ENCODE measurements at places on chromosomes 1 and 21.

- DNase-seq: peak; percentile 47
Observed at GRCh38 chr21:45974073-45975019, 7.2 kb upstream of the COL6A1 start.

GRCh38 chr1:12496154-12496961 is 121.7 kb downstream of the DHRS3 start:
- peak; percentile 40 for DNase-seq

GRCh38 chr21:24025101-24025500 is 1582.2 kb downstream of the MRPL39 start:
- no peak for DNase-seq

- DNase-seq: peak; percentile 96
Observed at GRCh38 chr1:38815903-38816627, 43.5 kb downstream of the RRAGC start.

DNA sequence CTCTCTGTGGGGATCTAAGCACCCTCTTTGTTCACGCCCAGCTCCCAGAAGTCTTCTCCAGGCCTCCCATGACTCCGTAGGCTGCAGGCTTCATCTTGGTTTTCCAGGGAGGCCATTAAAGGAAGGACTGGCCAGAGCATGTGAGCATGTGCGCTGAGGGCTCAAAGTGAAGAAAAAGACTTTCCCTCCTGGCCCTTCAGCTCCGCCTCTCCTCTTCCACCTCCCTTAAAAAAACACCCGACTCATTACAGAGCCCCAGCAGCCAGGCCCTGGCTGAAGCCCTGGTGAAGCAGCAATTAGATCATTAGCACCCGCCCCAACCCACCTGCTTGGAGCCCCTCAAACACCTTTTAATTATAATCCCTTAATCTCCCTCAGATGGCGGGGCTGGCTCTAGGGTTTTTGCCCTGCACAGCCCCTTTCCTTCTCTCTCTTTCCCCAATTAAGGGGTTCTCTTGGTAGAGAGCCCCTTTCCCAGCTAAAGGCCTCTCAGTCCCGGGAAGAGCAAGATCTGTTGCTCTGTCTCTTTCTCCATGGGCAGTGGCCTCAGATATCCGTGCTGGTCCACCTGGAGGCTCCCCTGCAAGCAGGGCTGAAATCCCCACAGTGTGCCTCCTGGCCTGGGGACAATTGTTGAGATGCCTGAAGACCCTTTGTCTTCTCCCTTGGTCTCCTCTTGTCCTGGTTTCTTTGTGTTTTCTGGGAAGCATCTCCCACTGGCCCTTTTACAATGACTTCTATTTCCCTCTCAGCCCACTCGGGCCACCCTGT is 30.5 kb downstream of the RHBG start:
- peak; percentile 21 for DNase-seq

DNA sequence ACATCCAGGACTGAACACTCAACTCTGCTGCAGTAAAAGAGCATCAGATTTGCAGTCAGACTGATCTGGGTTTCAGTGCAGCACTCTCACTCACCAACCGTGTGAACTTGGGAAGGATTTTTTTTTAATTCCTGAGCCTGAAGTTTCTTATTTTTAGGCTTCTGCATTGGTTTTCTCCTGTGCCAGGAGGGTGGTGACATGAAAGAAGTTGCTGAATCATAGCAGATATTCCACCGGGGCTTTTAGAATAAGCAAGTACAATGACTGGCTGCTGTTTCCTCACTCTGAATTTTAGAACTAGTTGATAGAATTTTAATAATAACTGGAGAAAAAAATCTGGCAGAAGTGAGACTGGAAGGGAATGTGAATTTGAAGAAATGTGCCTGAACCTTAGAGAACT is 11.6 kb downstream of the ADAM30 start:
- peak; percentile 47 for DNase-seq

DNA sequence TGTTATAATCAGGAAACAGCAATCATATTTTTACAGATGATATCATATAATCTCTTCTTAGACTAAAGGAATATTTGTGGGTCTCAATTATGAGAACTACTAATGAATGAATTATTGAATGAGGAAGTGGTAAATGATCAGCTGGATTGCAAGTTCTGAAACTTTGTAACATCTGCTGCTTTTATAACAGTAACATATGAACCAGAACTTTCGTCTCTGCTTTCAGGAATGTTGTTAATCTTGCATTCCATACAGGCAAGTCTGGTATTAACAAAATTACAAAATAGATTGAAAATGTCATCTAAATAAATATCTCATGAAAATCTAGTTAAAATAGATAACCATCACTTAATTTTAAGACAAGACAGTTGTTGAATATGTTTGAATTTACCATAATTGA is 110.5 kb upstream of the COL11A1 start:
- DNase-seq: peak; percentile 1

GRCh38 chr1:158053276-158053675 is 59.8 kb downstream of the KIRREL1 start:
- DNase-seq: no peak

DNA sequence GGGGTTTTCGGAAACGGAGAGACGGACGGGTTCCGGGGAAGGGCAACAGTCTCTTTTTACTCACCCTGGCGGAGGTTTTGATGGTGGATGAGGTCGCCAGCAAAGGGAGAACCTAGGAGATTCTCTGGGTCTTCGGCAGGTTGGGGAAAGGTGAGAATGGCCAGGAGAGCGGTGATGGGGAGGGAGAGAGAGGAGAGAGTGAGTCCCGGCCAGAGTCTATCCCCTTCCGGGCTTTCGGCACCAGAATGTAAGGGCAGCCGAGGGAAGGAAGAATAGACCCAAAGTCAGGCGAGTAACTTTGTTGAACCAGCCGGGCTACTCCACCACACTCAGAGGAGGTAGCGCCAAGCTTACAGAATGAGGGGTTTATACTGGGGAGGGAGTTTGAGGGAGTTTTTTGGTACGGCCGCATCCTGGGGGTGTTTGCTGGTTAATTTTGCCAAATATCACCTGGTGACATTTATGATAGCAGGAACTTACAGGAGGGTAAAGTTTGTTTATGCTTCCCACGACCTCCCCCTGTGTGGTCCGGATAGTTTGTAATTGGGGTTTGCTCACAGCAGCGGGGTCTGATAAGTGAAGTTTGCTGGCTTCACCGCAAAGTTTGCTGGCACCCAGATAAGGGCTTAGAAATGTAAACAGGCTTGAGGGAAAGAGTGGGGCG is 141.1 kb upstream of the ETV3 start:
- peak; percentile 93 for DNase-seq

GRCh38 chr21:41713495-41714281 is 53.2 kb downstream of the RIPK4 start:
- no peak for DNase-seq

DNA sequence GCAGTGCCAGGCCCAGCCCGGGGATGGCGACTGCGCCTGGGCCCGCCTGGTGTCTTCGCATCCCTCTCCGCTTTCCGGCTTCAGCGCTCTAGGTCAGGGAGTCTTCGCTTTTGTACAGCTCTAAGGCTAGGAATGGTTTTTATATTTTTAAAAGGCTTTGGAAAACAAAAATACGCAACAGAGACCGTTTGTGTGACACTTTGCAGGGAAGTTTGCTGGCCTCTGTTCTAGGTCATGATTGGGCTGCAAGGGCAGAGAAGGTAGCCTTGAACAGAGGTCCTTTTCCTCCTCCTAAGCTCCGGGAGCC is 719 bp downstream of the SOD1 start:
- DNase-seq: no peak

DNA sequence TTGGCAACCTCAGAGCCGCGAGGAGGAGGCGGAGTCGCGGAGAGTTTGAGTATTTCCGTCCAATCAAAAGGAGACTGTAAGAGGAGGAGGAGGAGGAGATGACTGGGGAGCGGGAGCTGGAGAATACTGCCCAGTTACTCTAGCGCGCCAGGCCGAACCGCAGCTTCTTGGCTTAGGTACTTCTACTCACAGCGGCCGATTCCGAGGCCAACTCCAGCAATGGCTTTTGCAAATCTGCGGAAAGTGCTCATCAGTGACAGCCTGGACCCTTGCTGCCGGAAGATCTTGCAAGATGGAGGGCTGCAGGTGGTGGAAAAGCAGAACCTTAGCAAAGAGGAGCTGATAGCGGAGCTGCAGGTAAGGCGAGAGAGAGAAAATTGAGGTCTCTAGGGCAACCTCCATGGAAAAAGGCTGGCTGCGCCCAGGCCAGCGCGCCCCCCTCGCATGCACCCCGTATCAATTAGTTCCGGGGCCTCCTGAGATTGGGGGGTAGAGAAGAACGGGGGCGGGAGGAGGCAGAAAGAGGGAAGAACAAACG is at the start of gene PHGDH:
Gene PHGDH, plus strand, starts transcription at position 131 of the 538 bp plus-strand sequence. Its CDS starts 89 bp downstream, at position 220.
- DNase-seq: peak; percentile 90

DNA sequence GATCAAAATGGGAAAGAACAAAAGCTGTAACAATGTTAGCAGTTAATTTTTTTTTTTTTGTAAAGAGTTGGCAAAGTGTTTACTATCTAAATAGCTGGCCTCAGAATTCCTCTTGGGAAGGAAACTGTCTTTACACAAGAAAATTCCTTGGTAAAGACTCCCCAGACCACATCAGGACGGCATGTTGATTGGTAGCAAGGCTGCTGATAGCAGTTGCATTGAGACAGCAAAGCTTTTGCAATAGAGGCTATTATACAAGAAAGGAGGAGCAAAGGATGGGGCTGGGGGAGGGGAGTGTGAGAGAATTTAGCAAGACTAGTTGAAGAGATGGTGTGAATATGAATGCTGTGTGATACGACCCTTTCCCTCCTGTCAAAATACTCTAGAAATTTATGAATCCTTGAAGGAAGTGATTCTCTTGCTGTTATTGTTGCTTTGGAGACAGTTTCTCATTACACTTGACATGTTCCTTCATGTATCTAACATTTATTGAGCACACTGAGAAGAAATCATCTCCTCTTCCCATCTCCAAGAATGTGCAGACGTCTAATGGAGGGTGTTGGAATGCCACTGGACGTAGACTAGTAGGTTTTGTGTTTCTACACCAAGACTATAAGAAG is 355.6 kb downstream of the SIPA1L2 start:
- DNase-seq: no peak

DNA sequence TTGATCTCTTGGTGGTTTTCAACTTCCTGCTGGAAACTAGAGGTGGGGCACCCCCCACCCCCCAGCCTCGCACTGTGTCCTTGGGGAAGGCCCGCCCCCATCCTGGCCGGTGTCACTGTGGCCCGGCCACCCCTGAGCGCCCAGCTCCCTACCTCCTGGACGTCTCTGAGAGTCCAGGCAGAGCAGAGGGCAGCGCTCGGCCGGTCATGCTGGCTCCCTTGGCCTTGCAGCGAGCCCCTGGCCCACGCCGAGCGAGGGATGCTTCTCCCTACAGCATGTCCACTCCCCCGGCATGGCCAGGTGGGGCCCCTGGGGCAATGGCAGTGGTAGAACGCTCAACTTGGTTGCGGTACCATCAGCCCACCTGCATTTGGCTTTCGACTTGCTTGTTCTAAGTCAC is 28.7 kb upstream of the TRAPPC10 start:
- no peak for DNase-seq

Measured in hematopoietic multipotent progenitor cell treated with erythropoietin and hydrocortisone succinate and interleukin-3 and kit ligand, for 4 days (in vitro differentiated cells).